ENCODE measurements at places on chromosomes 4 and X.

DNA sequence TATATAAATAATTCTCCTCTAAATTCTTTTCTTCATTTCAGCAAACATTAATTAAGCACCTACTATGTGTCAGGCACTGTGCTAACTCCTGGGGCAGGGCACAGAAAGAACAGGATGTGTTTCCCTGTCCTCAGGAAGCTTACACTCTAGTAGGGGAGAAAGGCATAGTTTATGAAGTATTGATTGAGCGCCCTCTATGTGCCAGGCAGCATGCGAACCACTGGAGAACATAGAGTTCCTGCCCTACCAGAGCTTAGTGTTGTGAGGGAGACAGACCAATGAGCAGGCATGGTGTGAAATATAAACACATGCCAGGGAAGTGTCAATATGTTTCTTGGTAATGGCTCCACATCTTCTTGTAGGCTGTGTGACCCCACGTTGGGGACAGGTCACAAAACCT, 3.7 kb downstream of the ADGRG4 start:
- no peak for DNase-seq

GRCh38 chr4:149884046-149884445, 68.4 kb upstream of the IQCM start:
- no peak for DNase-seq

- DNase-seq, result no peak
Measured at GRCh38 chrX:41558531-41558930, 111.4 kb downstream of the NYX start.

GRCh38 chr4:164571593-164572390, 182.1 kb upstream of the SMIM31 start:
- no peak for DNase-seq

- peak; percentile 79 for DNase-seq
Measured at GRCh38 chr4:41281038-41281634, 24.4 kb downstream of the UCHL1 start.

GRCh38 chr4:109600431-109600830, 40.4 kb downstream of the MCUB start:
- DNase-seq, result no peak

- DNase-seq, result peak; percentile 38
Measured at GRCh38 chr4:107213880-107214279, 177.8 kb upstream of the DKK2 start.

All from HFFc6 (cell line).